Epithelial cell of esophagus (primary cell): ENCODE measurements at places on chromosomes 1 and 21.

- no peak for DNase-seq
These were observed 13.4 kb upstream of the ZNF281 start for GRCh38 chr1:200423235-200423634.

DNA sequence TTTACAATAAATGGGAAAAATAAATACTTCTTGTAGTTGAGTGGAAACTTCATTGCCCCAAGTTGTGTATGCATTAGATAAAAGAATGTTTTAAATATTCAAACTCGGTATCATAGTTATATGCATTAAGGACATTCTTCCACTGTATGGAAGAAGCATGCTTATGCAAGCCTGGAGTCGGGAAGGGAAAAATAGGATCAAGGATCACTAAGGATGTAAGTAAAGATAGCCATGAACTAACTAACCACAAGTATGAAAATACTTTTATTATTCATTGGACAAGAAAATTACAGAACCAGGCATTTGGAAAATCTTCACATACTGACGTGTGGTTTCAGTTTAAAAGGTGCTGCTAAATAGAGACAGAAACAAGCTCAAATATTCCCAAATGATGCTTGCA lies 26.9 kb upstream of the DPYD start:
- no peak for DNase-seq

- DNase-seq: no peak
These were observed 707 bp upstream of the GPR153 start for GRCh38 chr1:6261615-6261995.

- DNase-seq: peak; percentile 68
These were observed 39.0 kb upstream of the CADM3 start for GRCh38 chr1:159132271-159132881.

DNA sequence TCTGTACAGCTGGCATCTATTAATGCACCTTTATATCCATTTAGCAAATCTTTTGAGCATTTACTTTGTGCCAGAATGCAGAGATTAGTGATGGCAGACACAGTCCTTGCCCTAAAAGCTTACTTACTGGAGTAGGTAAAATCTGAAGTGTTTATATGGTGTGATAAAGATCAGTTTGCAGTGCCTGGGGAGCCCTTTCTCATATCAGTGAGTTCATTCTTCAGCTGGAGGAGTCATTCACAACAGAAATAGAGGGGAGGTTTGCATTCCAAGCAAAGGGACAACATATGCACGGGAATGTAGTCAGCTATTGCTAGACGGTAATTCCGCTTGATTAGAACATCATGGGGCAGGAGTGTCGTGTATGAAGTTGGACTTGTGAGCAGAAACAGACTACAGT lies 8.4 kb downstream of the SLC35F3 start:
- no peak for DNase-seq

- DNase-seq: no peak
These were observed 145.3 kb downstream of the NTNG1 start for GRCh38 chr1:107286125-107286524.
